NCI-H187 treated with DMSO at 0.1 percent for 48 hours (cell line): ENCODE measurements at places on chromosomes 6 and 20.
A peak's percentile ranks its signal among the peaks of the same experiment; 100 is the strongest.

DNA sequence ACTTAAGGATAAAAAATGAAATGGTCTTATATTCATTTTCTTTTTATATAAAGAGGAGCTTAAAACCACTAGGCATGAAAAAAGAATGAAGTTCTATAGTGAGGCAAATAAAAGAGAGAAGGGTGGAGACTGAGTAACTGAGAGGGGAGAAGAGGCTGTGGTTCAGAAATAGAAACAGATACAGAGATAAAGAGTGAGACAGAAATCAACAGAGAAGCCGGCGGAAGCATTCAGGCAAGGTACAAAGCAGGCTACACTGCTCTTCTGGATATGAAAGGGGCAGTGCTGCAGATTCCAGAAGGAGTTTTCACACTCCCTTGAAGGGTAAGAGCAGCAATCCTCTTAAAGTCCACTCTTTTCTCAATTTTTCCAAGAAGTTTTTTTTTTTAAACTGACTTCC, 29.9 kb downstream of the NFATC2 start:
- DNase-seq: no peak

DNA sequence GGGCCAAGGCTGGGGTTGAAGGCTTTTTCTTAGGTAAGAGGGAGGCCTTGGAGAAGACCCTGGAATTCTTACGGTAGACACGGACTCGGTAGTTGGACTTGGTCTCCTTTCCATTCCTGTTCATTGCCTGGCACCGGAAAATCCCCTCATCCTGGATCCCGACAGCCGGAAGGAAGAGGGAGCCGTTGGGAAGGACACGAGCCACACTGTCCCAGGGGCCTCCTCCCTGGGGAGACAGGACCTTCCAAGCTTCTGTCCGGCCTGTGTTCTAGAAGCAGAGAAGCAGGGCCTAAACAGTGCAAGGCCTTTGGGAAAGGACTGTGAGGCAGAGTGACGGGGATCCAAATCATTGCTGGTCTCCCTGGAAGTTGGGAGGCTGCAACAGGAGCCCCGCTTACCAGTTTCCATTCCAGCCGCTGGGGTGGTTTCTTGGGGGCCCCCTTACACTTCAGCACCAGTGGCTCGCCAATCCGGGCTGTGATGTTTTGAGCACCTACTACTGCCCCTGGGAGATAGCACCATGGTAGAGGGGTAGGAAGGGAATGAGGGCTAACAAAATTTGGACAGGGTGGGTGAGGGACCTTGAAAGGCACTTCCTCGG, 470 bp downstream of the AGER start:
- DNase-seq: no peak

DNA sequence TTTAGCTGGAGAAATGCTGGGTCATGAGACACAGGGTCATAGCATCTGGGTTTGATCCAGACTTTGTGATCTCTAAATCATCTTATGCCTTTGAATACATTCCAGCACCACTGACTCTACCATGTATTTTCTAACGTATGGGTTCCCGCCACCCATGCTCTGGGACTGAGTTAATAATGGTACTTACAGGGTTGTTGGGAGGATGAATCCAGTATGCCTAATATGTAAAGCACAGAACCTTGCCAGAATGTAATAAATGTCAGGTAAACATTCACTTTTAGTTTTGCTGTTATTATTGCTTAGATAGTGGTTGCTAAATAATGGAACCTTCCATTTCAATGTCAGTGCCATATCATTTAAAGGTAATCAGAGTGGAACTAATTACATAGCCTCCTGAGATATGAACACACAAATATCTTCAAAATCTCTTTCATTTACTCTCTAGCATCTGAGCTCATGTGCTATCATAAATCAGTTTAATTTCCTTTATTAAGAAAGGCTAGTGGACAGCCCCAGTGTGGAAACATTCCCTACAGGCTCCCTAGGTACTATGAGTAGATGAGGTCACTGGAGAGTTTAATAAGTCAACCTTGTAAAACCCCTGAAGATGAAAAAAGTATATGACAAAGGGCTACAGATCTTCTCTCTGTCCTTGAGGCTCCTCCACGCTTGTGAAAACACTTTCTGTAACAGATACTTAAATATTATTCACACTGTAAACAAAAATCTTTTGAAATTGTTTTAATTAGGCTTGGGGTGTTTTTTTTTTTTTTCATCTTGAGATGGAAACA, 226.6 kb downstream of the ALDH8A1 start:
- DNase-seq: no peak

- no peak for DNase-seq
Observed at GRCh38 chr6:46734867-46735719, at the start of gene PLA2G7. PLA2G7 (minus strand) TSS chr6:46735375; CDS start chr6:46722891, 12,484 bp downstream.

DNA sequence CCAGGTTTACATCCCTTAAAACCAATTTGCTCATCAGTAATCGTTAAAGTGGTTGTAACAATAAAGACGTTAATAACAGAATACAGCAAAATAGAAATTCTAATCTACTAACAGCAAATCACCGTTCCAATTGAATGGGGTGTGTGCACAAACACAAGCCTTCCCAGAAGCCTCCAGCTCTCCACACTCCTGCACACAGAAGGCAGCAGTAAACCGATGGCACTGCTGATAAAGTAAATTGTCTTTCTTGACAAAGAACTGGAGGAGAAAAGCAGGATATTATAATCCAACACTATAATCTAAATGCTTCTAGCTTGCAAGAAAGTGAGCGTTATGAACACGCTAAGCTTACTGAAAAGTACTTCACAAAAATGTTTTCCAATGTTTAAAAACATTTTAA, 7.0 kb downstream of the ZNF217 start:
- DNase-seq: no peak

DNA sequence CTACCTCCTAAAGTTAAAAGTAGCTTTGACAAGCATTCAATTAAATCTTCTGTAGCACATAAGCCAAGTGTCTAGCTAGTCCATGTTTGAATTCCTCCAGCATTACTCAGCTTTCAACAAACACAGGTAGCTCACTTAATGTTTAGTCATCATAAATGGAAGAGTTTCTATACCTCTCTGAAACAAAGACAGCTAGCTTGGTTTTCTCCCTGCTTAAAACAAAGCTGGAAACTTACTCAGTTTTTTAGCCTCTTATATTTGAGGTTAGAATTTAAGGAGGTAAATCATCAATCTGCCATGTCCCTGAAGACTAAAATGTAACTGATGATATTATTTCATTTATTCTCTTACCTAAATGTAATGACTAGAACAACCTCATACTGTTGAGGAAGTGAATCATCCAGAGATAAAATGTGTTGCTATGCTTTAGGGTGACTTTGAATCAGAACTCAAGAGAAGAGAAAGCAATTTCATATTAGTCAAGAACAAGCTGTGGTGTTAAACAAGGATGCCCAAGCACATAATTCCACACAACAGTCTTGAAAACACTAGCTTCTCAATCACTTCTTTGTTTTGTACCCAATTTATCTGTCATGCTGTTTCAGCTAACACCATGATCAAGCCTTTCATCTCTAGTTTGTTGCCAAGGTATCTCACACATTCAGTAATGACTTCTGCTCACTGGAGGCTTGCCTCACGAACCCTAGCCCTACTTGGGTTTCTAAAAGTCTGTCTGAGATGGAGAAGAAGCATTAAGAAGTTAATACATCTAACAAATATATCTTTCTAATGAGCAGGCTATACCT, 251.9 kb downstream of the EPM2A start:
- no peak for DNase-seq

DNA sequence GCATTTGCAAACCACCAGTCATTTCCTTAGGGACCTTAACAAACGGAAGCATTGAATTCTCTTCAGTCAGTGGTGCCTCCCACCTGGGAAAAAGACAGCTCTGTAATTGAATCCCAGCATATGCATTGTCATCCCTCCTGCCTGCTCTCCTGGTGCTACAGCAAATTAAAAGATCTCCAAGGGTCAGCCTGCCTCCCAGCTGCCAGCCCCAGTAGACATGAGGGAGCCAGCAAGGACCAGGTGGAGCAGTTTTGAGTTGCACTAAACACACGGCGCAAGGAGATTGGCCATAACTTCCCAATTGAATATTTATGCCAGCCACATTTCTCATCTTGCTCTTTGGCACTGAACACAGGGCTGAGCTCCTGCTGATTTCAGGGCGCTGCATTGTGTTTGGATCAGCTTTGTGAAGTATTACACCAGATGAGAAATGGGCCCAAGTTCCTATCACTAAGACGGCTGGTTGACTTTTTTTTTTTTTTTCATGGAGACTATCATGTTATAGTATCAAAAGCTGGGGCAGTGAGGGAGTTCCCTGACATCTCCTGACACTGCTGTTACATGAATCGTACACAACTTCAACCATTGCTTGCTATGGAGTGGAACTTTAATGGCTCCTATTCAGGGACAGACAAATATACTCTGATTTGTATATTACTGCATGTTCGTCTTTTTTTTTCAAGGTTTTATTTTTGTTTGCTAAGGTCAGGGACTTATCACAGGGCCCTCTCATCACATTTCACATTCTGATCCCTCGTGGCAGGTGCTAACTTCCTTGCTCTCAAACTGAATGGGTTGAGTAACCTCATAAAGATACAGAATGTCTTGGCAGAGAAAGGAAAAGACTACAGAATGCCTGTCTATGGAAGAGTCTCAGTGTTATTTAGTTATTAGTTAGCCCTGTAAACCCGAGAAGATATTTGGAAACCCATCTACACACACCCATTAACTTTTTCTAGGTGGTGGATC, 191.1 kb downstream of the EYA4 start:
- peak; percentile 75 for DNase-seq

DNA sequence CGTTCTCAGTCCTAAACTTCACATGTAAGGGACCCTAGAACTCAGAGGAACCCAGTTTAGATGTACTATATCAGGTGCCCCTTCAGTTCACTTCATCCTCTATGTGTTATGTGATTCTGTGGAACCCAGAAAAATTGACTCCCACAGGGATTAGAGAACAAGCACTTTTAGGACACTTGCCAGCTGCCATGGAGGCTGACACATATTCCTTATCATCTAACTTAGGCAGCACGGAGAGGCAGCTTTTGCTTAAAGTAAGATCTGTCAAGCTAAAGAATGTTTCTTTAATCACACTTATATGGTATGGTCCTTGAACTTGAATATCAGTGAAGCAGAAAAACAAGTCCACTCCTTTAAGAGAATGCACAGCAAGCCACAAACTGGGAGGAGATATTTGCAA, 701.5 kb upstream of the ID4 start:
- no peak for DNase-seq

GRCh38 chr6:77030929-77031674, 432.2 kb downstream of the HTR1B start:
- DNase-seq: no peak

GRCh38 chr6:23446469-23446967, 679.5 kb upstream of the NRSN1 start:
- peak; percentile 28 for DNase-seq

GRCh38 chr6:167349631-167350274, 24.9 kb downstream of the TTLL2 start:
- no peak for DNase-seq

- DNase-seq: no peak
Observed at GRCh38 chr20:23566199-23566932, 1.9 kb downstream of the CST9L start.

DNA sequence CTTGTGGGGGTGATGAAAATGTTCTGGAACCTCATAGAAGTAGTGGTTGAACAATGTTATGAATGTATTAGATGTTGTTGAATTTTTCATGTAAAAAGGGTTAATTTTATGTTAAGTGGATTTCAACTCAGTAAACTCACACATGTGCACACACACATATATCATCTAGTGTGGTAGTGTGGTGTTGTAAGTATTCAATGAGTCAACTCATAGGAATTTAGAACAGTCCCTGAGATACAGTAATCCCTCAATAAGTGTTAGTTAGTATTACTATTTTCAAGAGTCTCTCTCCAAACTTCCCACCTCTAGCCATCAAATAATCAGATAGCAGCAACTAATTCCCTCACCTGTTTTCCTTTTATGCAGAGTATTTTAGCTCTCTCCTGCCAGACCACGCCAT, 563.1 kb upstream of the JARID2 start:
- no peak for DNase-seq

DNA sequence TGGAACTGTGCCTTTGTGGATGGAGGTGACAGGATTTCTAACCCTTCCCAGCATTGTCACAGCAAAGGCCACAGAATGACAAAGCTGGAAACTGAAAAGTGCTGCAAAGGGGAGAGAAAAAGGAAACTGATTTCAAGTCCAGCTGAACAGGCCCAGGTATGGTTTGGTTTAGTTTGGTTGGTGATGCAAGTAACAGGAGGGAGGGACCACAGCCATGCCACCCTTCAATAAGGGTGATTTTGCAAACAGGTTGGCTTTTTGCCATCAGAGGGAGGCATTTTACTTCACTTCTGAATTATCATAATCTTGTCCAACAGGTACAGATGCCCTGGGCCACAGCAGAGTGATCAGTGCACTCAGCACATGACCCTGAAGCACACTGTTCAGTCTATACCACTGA, 6.6 kb downstream of the FITM2 start:
- no peak for DNase-seq

- no peak for DNase-seq
Observed at GRCh38 chr20:20084296-20084752, 32.0 kb downstream of the CFAP61 start.

GRCh38 chr6:148054219-148054618, 288.4 kb upstream of the SASH1 start:
- DNase-seq: no peak

- DNase-seq: no peak
Observed at GRCh38 chr6:129525055-129525454, 184.9 kb downstream of the ARHGAP18 start.

DNA sequence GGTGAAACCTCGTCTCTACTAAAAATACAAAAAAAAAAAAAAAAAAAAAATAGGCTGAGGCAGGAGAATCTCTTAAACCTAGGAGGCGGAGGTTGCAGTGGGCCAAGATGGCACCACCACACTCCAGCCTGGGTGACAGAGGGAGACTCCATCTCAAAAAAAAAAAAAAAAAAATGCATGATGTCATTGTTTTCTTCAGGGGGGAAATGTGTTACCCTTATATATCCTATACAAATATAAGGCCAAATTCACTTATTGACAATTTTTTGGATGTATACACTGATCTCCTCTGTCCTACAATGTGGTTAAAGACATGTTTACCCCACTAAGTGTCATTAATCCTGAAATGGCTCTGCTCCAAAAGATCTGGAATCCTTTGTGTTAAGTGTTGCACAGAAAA, 73.1 kb downstream of the TPBG start:
- no peak for DNase-seq

DNA sequence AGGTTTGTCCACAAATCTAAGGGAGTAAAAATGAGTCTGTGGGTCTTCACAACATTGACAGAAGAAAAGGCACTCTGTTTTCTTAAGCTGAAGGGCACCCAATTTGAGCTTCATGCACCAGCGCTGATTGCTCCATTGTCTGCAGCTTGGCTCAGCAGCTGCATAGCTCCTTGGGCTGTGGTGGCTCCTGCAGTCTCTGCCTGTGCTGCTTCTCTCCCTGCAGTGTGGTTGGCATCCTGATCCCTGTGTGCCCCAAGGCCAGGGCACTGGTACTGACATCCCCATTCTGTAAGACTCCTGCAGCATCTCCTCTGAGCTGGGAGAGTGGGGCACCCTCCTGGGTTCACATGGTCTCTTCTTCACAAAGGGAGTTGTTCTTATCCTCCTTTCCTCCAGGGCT, 83.2 kb upstream of the B3GAT2 start:
- no peak for DNase-seq

DNA sequence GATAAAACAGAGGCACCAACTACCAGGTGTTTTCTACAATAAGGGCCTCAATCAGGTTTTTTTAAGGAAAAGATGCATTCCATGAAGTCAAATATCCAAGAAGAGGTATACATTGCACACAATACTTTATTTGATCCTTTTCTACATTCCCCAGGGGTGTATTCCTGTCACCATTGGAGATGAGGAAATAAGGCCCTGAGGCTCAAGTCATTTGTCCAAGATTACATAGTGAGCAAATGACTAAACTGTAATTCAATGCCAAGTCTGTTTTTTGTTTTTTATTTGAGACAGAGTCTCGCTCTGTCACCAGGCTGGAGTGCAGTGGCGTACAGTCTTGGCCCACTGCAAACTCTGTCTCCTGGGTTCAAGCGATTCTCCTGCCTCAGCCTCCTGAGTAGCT, 69.2 kb upstream of the CDYL start:
- DNase-seq: no peak
